Liver (tissue), 10 donors: ENCODE measurements at places on chromosomes 1 and 21.

DNA sequence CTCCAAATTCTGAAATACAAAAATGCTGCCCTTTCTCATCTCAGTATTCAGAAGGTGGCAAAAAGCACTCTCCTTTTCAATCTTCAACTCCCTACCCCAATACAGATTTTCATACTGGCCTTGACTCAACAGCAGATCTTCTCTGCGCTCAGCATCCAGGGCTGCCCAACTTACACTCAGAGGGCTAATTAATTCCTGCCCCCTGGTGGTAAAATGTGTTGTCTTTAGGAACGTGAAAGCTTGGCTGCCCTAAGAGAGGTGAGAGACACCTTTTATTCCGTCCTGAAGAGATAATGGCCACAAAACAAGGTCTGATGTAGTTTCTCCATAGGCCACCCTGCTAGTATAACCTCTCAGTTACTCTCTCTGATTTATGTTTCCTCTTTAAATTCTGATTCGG is 25.0 kb downstream of the KRTAP24-1 start:
- no peak for DNase-seq

DNA sequence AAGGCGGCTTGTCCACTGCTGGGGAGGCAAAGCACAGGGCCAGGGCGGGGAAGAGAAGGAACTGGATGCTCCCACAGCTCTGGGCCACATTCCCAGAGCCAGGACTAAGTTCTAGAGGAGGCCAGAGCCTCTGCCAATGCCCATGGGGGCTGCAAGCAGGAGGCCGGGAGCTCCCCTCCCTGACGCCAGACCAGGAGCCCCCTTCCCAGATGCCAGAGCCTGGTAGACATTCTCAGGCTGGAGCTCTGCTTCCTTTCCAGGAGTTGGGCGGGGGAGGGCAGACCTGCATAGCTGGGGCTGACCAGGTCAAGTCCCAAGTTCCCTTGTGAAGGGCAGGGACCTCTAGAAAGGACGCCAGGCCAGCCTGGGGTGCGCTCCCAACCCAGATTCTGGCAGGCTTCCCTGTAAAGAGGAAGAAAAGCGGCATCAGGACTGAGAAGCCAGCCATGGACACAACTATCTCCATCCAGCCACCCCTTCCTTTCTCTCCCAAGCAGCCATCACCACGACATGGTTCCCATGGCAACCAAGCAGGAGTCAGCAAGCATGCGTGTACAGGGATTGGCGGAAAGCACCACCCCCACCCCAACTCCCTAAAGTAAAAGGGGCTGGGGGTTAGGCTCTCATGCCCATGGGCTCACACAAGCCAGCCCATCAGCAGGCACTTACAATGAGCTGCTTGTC is 13.4 kb downstream of the KIF21B start:
- no peak for DNase-seq

- no peak for DNase-seq
Measured at GRCh38 chr1:27005648-27006496, 6.8 kb downstream of the TENT5B start.

GRCh38 chr1:98323906-98324358 is 337.6 kb upstream of the SNX7 start:
- no peak for DNase-seq

- DNase-seq = peak; percentile 75
Measured at GRCh38 chr1:26826261-26827105, at the start of gene ZDHHC18. Gene ZDHHC18 (plus strand): TSS chr1:26826688. CDS start chr1:26826805, 117 bp downstream.

DNA sequence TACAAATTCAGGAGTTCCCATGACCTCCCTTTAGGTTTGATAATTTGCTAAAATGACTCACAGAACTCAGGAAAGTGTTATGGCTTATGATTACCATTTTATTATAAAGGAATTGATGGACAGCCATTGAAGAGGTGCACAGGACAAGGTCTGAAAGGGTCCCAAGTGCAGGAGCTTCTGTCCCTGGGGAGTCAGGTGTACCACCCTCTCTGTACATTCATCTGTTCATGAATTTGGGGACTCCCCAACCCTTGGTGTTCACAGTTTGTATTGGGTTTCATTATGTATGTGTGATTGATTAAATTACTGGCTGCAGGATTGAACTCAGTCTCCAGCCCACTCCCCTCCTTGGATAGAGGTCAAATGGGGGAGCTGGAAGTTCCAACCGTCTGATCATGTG is 10.8 kb upstream of the IL10RB start:
- DNase-seq = no peak

- DNase-seq = no peak
Measured at GRCh38 chr1:239892602-239893001, 199.1 kb upstream of the FMN2 start.

DNA sequence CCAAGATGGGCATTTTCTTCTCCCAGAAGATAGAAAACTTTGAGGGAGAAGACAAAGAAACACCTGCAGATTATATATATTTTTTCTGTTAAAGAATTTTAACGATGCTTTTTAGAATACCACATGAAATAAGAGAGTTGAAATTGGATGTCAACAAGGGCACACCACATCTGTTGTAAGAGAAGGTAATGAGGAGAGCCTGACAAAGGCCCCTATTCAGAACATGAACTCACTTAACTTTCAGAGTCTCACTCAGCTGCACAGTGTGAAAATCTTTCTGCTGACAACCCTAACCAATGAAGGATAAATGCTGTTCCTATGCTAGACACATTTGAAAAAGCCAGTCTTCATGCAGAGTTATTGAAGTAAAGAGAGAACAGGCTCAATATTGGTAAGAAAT is 7.3 kb downstream of the KRTAP22-2 start:
- DNase-seq = no peak

DNA sequence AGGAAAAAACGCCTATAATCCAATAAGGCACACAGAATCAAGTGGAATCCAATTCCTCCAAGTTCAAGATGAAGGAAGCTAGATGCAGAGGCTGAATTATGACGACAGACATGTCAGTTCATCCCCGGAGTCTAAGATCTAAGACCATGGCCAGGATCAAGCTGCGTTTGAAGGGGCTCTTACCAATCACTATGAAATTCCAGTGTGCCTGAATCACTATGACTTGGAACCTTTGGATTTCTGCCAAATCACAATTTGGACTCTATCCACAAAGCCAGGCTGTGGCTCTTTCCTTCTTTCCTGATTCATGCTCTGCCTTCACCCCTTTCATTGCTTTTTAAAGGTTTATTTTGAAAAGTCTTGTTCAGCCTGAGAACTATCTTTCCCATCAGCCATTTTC is 17.1 kb downstream of the OLIG2 start:
- no peak for DNase-seq

GRCh38 chr21:42683371-42684108 is 30.1 kb downstream of the PDE9A start:
- DNase-seq = no peak

DNA sequence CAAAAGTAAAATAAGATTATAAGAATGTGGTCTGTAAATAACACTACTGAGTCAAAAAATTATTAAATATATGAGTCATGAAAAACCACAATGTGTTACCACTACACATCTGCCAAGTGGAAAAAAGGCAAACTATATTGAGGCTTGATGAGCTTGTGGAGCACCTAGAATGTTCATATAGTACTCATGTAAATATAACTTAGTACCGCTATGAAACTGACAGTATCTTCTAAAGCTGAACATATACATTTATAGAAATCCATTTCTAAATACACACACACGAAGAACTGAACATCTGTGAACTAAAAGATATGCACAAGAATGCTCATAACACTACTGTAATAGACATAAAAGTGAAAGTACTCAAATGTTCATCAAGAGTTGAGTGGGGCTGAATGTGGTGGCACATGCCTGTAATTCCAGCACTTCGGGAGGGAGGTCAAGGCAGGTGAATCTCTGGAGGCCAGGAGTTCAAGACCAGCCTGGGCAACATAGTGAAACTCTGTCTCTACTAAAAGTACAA is 18.5 kb upstream of the GBP3 start:
- no peak for DNase-seq

DNA sequence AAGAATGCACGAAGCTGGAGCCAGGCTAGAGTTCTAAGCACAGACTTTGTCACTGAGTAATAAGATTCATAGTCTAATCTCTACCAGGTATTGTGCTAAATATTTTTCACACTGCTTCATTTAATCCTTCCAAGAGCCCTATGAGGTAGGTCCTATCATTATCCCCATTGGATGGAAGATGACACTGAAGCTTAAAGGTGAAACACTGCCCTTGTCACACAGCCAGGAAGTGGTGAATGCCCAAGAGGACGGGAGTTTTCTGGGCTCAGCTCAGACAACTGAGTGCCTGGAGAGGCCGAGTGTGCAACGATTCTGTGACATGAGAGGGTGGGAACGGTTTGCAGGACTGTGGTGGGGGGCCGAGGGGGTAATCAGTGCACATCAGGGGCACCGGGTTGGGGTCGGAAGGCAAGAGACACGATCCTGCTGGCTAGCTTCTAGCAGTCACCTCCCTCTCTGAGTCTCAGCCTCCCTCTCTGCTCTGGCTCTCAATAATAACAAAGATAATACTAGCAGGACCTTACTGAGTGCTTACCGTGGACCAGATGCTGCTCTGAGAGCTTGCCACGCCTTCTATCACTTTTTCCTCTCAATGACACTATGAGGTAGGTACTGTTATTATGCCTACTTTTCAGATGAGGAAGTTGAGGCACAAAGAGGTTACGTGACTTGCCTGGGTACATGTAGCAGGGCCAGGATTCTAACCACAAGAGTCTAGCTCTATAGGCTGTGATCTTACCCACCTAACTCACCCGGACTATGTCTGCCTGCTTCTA is 12.4 kb downstream of the KCNQ4 start:
- DNase-seq = no peak

DNA sequence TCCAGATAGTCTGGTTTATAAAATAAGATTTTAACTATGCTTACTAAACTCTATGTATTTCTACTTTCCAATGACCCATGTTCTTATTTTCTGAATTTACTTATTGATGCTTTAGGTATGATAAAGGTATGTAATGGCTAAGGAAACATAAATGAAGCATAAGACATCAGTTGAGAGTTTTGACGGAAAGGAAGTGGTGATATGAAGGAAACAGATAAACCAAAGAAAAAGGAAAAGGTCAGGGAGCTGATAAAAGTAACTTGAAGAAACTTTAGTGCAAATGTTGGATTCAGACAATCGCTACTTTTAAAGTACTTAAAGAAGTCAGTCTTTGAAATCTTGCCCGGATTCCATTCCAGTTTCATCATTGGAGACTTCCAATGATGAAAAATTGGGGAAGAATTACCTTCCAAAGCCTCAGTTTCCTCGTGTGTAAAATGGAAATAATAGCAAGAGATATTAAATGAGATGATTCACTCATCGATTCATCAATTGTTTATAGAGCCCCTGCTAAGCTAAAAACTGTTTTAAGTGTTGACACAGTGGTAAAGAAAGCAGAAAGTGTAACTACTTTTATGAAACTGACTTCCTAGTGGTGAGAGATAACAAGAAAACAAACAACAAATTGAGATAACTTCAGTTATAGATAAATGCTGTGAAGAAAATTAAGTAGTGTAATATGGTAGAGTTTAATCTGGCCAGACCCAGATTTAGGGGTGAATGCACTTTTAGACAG is 10.6 kb downstream of the PTPRC start:
- no peak for DNase-seq

GRCh38 chr1:22115286-22115685 is 27.6 kb downstream of the WNT4 start:
- no peak for DNase-seq

GRCh38 chr1:34163792-34164731 is 968 bp downstream of the CSMD2 start:
- no peak for DNase-seq

- no peak for DNase-seq
Measured at GRCh38 chr1:216223486-216223885, 199.8 kb downstream of the USH2A start.

DNA sequence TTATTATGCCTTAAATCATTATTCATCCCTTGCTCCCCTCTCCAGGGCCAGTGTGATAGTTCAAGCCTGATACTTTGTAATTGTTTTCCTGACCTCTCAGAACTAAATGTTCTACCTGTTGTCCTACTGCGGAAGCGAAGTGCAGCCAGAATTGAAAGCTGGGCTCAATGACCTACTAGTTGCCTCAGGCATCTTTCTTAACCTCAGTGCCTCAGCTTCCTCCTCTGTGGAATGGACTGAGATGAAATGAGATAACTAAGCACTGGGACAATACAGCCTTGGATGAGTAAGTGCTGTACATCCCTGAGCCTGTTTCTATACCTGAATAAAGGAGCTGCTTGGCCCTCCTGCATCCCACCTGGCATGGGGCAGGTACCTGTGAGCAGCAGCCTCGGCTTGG is 26.4 kb downstream of the COL16A1 start:
- no peak for DNase-seq

DNA sequence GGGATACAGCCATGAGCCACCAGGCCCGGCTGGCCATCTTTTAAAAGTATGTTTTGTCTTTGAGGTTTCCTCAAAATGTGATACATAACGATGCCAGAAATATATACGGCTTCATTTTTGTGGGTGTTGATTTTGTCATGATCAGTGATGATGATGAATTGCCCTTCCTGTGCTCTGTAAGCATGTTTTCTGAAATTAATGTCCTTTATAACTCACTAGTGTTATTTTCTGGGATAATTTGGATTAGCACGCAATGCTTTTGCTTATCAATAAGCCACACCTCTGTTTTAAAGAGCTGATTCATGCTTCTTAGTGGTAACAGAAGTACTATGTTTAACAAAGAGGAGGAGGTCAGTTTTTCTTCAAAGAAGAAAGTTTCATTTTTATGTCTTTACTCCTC is 25.6 kb downstream of the PHACTR4 start:
- DNase-seq = no peak

DNA sequence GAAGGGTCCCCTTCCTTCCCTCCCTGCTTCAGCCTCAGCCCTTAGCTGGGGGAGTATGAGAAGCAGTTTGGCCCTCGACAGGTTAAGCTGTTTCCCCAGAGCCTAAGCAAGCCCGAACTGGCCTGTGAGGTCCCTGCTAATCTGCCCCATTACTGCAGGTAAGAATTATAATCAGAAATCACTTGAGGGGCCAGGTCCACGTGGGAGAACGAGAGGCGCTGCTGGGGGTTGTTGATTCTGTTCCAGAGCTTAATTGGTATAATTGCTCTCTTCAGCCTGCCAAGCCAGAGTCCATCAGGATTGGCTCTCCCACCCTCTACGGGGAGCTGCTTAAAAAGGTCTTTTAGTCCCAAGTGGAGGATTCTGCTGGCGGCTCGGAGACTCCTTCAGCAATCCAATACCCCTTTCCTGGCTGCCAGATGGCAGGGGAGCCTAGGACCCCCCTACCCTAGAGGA is 70.8 kb downstream of the UBE2T start:
- DNase-seq = no peak

GRCh38 chr1:81160696-81161095 is 640.0 kb upstream of the ADGRL2 start:
- DNase-seq = no peak

GRCh38 chr1:88935522-88936222 is 44.3 kb upstream of the GTF2B start:
- DNase-seq = no peak
